ENCODE measurements at places on chromosomes 5 and 9. TPM values are rescaled to one million over a fixed set of nuclear protein-coding genes. Genes with fewer than 3 reads are reported as not detected.

Gene TRIO
- total RNA-seq: 262 TPM

Gene SLC27A6
- total RNA-seq: 0.43 TPM

DNA sequence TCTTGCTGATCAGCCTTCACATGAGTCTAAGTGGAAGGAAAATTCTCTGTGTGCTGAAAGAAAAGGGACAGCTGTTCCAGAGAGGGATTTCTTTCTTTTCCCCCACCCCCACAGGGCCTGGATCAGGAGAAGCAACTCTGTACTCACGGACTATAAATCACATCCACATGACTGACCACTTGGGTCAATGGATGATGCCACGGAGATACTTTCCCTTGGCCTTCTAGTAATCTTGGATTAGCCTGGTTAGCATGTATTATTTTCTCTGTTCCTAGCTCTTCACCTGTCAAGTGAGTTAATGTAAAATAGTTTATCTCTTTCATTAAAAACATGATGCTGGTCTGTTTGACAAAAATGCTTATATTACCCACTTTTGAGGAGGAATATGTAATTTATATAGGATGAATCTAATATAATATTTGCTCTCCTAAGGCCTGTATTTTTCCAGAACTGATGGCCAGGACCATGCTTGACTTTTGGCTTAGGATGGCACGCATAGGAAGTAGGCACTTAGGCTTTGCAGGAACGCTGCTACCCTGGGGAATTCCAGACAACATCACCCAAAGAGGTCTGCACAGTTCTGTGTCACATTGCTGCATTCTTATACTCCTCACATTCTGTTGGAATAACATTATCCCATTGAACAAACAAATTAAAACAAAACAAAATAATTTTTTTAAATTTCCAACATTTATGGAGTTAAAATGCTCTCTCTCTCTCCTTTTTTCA lies 892.1 kb downstream of the TLE1 start:
- DNase-seq: no peak
- no peaks in the 10 kb centered on the region for H3K36me3 ChIP-seq
- H3K4me3 ChIP-seq: no peak overlapping the region
- H3K27ac ChIP-seq: no peak overlapping the region
- no peaks in the 10 kb centered on the region for H3K27me3 ChIP-seq

DNA sequence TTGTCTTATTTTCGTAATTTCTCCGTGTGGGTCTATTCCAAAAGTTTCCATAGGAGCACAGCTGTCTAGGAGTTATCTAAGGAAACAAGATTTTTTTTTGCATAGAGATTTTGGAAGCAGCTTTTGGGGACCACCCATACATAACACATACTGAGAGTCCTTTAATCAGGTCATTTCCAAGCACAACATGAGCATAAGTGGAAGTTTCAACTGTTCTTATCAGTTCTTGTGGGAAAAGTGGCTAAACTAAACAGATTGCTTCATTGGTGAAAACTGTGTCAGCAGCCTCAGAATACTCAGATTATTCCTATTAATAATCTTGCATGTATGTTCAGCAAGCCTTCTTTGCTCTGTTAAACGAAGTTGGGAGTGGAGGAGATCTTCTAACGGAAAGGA lies 153.6 kb upstream of the TYRP1 start:
- no peaks in the 10 kb centered on the region for H3K27me3 ChIP-seq
- no peak overlapping the region for H3K4me3 ChIP-seq
- H3K27ac ChIP-seq: no peak overlapping the region
- no peaks in the 10 kb centered on the region for H3K36me3 ChIP-seq
- no peaks in the 10 kb centered on the region for H3K4me1 ChIP-seq

GRCh38 chr5:153964880-153965645 lies 73.6 kb downstream of the FAM114A2 start:
- H3K36me3 ChIP-seq: no peaks in the 10 kb centered on the region
- peak; percentile 72 for DNase-seq
- peak overlapping the region; percentile 34 for H3K27ac ChIP-seq

Gene TRAF1
- total RNA-seq: 16.7 TPM

GRCh38 chr5:1840071-1840547 lies 38.9 kb downstream of the NDUFS6 start:
- H3K27me3 ChIP-seq: no peaks in the 10 kb centered on the region
- no peak overlapping the region for H3K27ac ChIP-seq
- no peaks in the 10 kb centered on the region for H3K36me3 ChIP-seq
- H3K4me3 ChIP-seq: no peak overlapping the region
- no peaks in the 10 kb centered on the region for H3K4me1 ChIP-seq

Gene VAV2
- 12.7 TPM for total RNA-seq

DNA sequence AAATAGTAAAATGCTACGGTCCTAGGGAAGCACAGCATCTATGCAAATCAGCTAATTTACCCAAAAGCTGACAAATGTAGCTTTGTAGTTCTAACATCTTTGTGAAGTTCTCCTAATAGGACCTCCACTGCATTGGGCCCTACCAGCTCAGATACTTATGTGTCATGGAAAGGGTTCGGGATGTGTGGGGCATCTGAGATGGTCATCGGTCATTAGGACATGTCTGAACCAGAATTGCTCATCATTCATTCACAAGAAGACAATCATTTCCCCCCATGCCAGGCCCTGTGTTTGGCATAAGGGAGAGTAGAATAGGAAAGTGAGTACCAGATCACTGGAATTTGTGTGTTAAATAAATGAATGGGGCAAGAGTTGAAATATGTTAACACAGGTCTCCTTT lies 35.7 kb downstream of the PWWP2A start:
- peak overlapping the region; percentile 8 for H3K4me3 ChIP-seq
- DNase-seq: no peak
- no peaks in the 10 kb centered on the region for H3K36me3 ChIP-seq
- H3K4me1 ChIP-seq: peaks cover 23% of the 10 kb centered on the region

- no peaks in the 10 kb centered on the region for H3K27me3 ChIP-seq
- H3K4me3 ChIP-seq: no peak overlapping the region
- no peak for DNase-seq
- no peaks in the 10 kb centered on the region for H3K4me1 ChIP-seq
Observed at GRCh38 chr9:118418887-118419565, 714.8 kb downstream of the TLR4 start.

- no peak for DNase-seq
- H3K4me3 ChIP-seq: no peak overlapping the region
- no peak overlapping the region for H3K27ac ChIP-seq
- no peaks in the 10 kb centered on the region for H3K27me3 ChIP-seq
Observed at GRCh38 chr5:166823360-166823759, 1468.1 kb upstream of the WWC1 start.

DNA sequence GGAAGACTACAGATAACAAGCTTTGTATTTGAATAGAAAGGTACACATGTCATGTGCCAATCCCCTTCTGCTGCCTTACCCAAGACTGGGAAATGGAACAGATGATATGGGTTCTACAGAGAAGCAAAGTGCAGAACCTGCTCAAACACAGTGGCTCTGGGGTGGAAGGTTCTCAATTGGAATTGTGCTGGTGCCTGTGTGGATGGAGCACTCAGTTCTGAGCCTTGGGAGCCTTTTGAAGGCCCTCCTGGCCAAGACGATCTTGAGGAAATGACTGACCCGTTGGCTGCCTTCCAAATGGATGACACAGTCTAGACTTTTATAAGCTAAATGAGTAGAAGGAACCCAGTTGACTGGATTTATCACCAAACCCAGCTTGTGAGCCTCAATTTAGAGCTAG lies 4.2 kb upstream of the PRSS3 start:
- no peaks in the 10 kb centered on the region for H3K4me1 ChIP-seq
- H3K27ac ChIP-seq: no peak overlapping the region

GRCh38 chr5:1438871-1439270 lies 6.4 kb downstream of the SLC6A3 start:
- H3K27ac ChIP-seq: no peak overlapping the region
- no peaks in the 10 kb centered on the region for H3K36me3 ChIP-seq
- DNase-seq: no peak

GRCh38 chr5:5344051-5344571 lies 78.4 kb upstream of the ICE1 start:
- H3K36me3 ChIP-seq: no peaks in the 10 kb centered on the region
- no peak for DNase-seq
- H3K27ac ChIP-seq: no peak overlapping the region
- H3K27me3 ChIP-seq: no peaks in the 10 kb centered on the region

DNA sequence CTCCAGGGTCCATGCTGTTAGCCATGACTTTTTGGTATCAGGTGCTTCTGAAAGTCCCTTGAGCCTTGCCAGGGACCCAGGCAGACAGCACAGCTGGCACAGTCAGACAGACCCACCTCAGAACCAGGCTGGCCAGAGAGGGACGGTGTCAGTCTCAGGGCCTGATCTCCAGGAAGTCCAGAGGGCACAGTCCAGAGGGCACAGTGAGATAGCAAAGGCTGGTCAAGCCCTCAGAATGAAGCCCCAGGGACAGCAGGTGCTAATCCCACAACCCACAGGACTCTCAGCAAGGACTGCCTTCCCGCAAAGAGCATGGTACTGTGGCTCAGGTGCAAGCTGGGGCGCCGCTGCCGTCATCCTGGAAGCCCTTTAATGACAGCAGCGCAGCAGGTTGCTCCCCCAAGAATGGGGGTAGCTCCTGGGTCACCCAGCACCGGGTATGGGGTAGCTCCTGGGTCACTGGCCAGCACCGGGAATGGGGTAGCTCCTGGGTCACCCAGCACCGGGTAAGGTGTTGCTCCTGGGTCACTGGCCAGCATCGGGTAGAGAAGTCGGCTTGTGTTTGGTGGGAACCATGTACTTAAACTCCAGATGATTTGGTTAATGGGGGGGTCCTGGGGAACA lies 105.6 kb upstream of the PHYKPL start:
- DNase-seq: no peak
- H3K36me3 ChIP-seq: no peaks in the 10 kb centered on the region
- H3K27ac ChIP-seq: no peak overlapping the region
- H3K4me3 ChIP-seq: no peak overlapping the region
- H3K27me3 ChIP-seq: no peaks in the 10 kb centered on the region
- H3K4me1 ChIP-seq: no peaks in the 10 kb centered on the region

GRCh38 chr9:130954317-130954716 lies 15.3 kb upstream of the FIBCD1 start:
- H3K27me3 ChIP-seq: no peaks in the 10 kb centered on the region
- DNase-seq: no peak
- H3K36me3 ChIP-seq: no peaks in the 10 kb centered on the region
- H3K4me1 ChIP-seq: no peaks in the 10 kb centered on the region
- H3K27ac ChIP-seq: no peak overlapping the region
- no peak overlapping the region for H3K4me3 ChIP-seq

Gene TUSC1
- 45.7 TPM for total RNA-seq

DNA sequence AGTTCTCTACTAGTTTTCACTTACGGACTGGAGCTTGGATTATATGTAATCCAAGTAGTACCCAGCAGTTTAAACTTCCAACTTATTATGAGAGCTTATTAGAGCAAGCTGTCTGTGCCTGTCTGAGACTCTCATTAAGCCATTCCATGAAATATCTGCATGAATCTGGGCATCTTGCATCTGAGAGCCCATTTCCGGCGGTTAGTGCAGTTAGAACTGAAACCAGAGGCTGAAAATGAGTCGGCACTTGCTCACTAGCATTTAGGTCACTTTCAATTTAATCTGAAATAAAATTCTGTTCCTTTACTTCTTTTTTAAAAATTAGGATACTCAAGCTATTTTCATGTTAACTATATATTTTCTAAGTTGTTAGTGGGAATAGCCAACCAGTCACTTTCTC lies 102.2 kb downstream of the MEGF10 start:
- no peak overlapping the region for H3K27ac ChIP-seq
- no peak for DNase-seq
- H3K4me1 ChIP-seq: no peaks in the 10 kb centered on the region
- H3K27me3 ChIP-seq: no peaks in the 10 kb centered on the region
- no peak overlapping the region for H3K4me3 ChIP-seq

Gene ST8SIA4
- total RNA-seq: 15.6 TPM

DNA sequence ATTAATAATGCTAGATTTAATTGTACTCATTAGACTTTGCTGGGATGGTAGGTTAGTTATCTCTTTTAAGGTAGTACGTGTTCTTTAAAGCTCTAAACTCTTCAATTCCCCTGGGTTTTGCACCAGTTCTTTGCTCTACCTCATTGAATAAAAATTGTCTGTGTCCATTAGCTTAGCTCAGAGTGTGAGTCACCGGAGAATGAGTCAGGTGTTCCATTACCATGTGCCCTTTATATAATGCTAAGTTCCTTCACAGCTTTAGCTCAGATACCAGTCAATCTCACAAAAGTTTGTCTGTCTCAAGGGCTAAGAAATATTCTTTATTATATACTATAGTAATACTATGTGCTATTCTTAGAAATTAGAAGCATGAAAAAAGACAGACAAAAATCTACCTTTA lies 339.4 kb downstream of the PRELID2 start:
- no peak for DNase-seq
- no peaks in the 10 kb centered on the region for H3K36me3 ChIP-seq
- H3K4me1 ChIP-seq: peaks cover 5% of the 10 kb centered on the region
- H3K27me3 ChIP-seq: no peaks in the 10 kb centered on the region
- peak overlapping the region; percentile 75 for H3K27ac ChIP-seq
- no peak overlapping the region for H3K4me3 ChIP-seq

- peaks cover 26% of the 10 kb centered on the region for H3K36me3 ChIP-seq
- peak; percentile 37 for DNase-seq
- peaks cover 40% of the 10 kb centered on the region for H3K4me1 ChIP-seq
- no peaks in the 10 kb centered on the region for H3K27me3 ChIP-seq
Observed at GRCh38 chr5:141525653-141526052, 36.8 kb downstream of the PCDHGC5 start.

DNA sequence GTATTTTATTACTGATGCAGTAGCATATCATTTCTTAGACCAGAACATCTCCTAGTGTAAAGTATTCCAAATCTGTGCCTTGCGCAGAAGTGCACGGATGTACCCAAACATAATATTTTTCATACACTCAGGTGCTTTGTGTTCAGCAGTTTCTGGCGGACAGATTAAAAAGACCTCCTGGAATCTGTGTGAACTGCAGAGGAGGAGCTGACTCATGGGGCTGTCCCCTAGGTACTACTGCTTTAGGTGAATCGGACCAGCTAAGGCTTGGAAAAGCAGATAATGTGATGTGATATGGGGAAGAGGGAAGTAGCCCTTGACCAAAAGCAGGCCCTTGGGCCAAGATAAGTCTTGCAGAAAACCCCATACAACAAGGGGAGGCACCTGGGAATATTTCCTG lies 310.1 kb downstream of the PLK2 start:
- H3K4me3 ChIP-seq: no peak overlapping the region
- no peaks in the 10 kb centered on the region for H3K27me3 ChIP-seq
- H3K27ac ChIP-seq: no peak overlapping the region
- no peaks in the 10 kb centered on the region for H3K36me3 ChIP-seq
- no peaks in the 10 kb centered on the region for H3K4me1 ChIP-seq

DNA sequence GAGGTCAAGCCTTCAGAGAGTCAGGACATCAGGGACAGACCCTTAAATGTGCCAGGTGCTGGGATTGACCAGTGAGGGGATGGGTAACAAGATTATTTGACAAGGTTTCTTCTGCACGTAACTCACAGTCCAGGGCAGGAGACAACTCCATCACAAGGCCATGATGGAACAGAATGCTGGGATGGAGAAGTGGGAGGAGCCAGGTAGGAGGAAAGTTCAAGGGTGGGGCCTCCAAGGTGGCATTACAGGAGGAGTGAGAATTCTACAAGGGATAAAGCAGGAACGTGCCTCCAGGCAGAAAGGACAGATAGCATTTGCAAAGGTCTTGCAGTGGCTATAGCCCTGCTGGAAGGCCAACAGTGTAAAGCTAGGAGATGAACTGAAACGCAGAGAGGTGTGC lies 102.2 kb downstream of the FGF18 start:
- no peak overlapping the region for H3K4me3 ChIP-seq
- no peaks in the 10 kb centered on the region for H3K27me3 ChIP-seq
- peaks cover 10% of the 10 kb centered on the region for H3K4me1 ChIP-seq
- no peak for DNase-seq
- peak overlapping the region; percentile 57 for H3K27ac ChIP-seq
- no peaks in the 10 kb centered on the region for H3K36me3 ChIP-seq

GRCh38 chr5:175685701-175686350 lies 28.0 kb downstream of the HRH2 start:
- H3K4me1 ChIP-seq: peaks cover 17% of the 10 kb centered on the region
- no peaks in the 10 kb centered on the region for H3K36me3 ChIP-seq
- no peak for DNase-seq
- H3K4me3 ChIP-seq: no peak overlapping the region

Gene OR1Q1
- total RNA-seq: not detected

Measured in ascending aorta (tissue), 2 donors.